ENCODE measurements at places on chromosomes 6 and 20. TPM values are rescaled to one million over a fixed set of nuclear protein-coding genes. Genes with fewer than 3 reads are reported as not detected.

- DNase-seq = no peak
- H3K27ac ChIP-seq = no peak overlapping the region
- no peaks in the 10 kb centered on the region for H3K4me1 ChIP-seq
- no peak overlapping the region for H3K4me3 ChIP-seq
- H3K27me3 ChIP-seq = no peaks in the 10 kb centered on the region
Observed at GRCh38 chr20:7123457-7123856, 356.0 kb downstream of the BMP2 start.

- H3K27me3 ChIP-seq = no peaks in the 10 kb centered on the region
- H3K4me3 ChIP-seq = no peak overlapping the region
- no peak for DNase-seq
- H3K36me3 ChIP-seq = no peaks in the 10 kb centered on the region
- H3K4me1 ChIP-seq = peaks cover 11% of the 10 kb centered on the region
Observed at GRCh38 chr6:109686566-109687265, 4.3 kb downstream of the AK9 start.

DNA sequence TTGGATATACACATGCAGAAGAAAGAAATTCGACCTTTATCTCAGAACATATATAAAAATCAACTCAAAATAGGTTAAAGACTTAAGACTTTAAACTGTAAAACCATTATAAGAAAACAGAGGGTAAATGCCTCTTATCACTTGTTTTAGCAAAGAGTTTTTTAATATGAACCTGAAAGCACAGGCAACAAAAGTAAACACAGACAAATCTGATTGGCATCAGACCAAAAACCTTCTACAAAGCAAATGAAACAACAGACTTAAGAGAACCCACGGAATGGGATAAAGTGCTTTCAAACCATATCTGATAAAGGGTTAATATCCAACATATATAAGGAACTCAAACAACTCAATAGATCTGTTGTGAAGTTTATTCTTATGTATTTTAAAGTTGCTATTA, 309.9 kb upstream of the OPRM1 start:
- H3K4me1 ChIP-seq = no peaks in the 10 kb centered on the region
- H3K4me3 ChIP-seq = no peak overlapping the region
- H3K27me3 ChIP-seq = no peaks in the 10 kb centered on the region
- no peak overlapping the region for H3K27ac ChIP-seq
- H3K36me3 ChIP-seq = no peaks in the 10 kb centered on the region

- no peaks in the 10 kb centered on the region for H3K4me1 ChIP-seq
- H3K27ac ChIP-seq = no peak overlapping the region
- no peaks in the 10 kb centered on the region for H3K36me3 ChIP-seq
Observed at GRCh38 chr20:12786276-12786675, 222.5 kb upstream of the SPTLC3 start.

- no peak for DNase-seq
- H3K36me3 ChIP-seq = no peaks in the 10 kb centered on the region
- H3K4me3 ChIP-seq = no peak overlapping the region
Observed at GRCh38 chr20:15058841-15059240, 721.4 kb upstream of the FLRT3 start.

- no peaks in the 10 kb centered on the region for H3K27me3 ChIP-seq
- H3K27ac ChIP-seq = no peak overlapping the region
- no peak for DNase-seq
Observed at GRCh38 chr6:12266571-12266970, 23.6 kb upstream of the EDN1 start.

- no peak for DNase-seq
- peaks cover 24% of the 10 kb centered on the region for H3K4me1 ChIP-seq
- peaks cover 19% of the 10 kb centered on the region for H3K27me3 ChIP-seq
Observed at GRCh38 chr20:51803148-51803854, 980 bp upstream of the SALL4 start.

GRCh38 chr20:34709831-34710567, 5.9 kb downstream of the TP53INP2 start:
- peak overlapping the region; percentile 97 for H3K27ac ChIP-seq
- peak; percentile 87 for DNase-seq
- H3K27me3 ChIP-seq = no peaks in the 10 kb centered on the region
- no peaks in the 10 kb centered on the region for H3K36me3 ChIP-seq
- H3K4me1 ChIP-seq = peaks cover 35% of the 10 kb centered on the region

GRCh38 chr20:10312111-10312510, 93.5 kb downstream of the SNAP25 start:
- H3K27me3 ChIP-seq = no peaks in the 10 kb centered on the region
- no peaks in the 10 kb centered on the region for H3K4me1 ChIP-seq
- H3K36me3 ChIP-seq = no peaks in the 10 kb centered on the region
- H3K4me3 ChIP-seq = no peak overlapping the region

DNA sequence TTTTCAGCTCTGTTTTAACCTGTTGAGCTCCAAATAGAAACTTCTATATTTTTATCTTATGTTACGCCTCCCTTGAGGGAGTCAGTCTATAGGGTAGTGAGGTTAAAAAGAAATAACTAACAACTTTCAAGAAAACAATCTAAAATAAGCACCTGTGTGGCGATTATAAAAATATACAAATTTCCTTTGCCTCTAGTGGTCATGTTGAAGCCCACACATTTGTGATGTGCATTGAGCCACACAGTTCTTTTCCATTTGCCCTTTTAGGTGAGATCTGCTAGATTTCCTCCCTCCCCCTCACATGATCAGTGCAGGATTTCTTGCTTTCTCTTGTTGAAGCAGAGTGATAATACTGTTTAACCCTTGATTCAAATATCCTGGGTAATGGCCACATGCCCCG, 84.2 kb downstream of the MYB start:
- H3K4me3 ChIP-seq = no peak overlapping the region
- no peak for DNase-seq
- H3K36me3 ChIP-seq = no peaks in the 10 kb centered on the region
- no peaks in the 10 kb centered on the region for H3K27me3 ChIP-seq
- H3K27ac ChIP-seq = no peak overlapping the region

GRCh38 chr20:58647162-58647795, 3.8 kb upstream of the STX16 start:
- peaks cover 57% of the 10 kb centered on the region for H3K4me1 ChIP-seq
- H3K27me3 ChIP-seq = no peaks in the 10 kb centered on the region
- H3K27ac ChIP-seq = peak overlapping the region; percentile 96
- peak; percentile 44 for DNase-seq

DNA sequence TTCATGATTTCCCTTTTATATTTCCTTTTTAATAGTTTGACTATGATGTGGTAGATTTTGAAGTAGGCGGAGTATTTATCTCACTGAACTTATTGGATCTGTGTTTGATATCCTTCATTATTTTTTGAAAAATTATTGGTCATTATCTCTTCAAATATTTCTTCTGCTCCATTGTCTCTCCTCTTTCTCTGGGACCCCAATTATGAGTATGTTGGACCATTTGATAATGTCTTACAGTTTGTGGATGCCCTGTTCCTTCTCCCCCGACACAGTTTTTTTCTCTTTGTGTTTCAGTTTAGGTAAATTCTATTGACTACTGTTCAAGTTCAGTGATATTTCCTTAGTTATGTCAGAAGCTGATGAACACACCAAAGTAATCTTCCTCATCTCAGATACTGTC, 49.4 kb upstream of the COL10A1 start:
- no peak overlapping the region for H3K4me3 ChIP-seq
- H3K4me1 ChIP-seq = no peaks in the 10 kb centered on the region
- H3K27ac ChIP-seq = no peak overlapping the region

DNA sequence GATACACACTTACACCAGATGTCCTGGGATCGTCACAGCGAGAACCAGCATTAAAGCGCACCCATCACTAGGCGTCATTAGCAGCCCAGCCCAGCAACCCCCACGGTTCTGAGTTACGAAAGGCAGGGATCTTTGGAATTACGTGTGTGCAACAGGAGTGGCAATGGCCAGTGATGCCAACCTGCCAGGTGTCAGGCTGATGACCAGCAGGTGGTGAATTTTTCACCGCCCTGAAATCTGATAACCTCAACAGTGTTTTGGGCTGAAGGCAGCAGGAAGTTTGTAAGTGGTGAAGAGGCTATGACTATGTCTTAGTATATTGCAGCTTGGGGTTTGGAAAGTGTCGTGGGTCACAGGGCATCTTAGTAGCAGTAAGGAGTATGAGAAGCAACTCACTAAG, 166.1 kb downstream of the TMEM242 start:
- no peaks in the 10 kb centered on the region for H3K27me3 ChIP-seq
- H3K36me3 ChIP-seq = no peaks in the 10 kb centered on the region
- no peak overlapping the region for H3K4me3 ChIP-seq
- no peak for DNase-seq
- no peak overlapping the region for H3K27ac ChIP-seq

- DNase-seq = no peak
- H3K27ac ChIP-seq = peak overlapping the region; percentile 37
- peaks cover 14% of the 10 kb centered on the region for H3K4me1 ChIP-seq
- H3K4me3 ChIP-seq = no peak overlapping the region
- no peaks in the 10 kb centered on the region for H3K27me3 ChIP-seq
- H3K36me3 ChIP-seq = no peaks in the 10 kb centered on the region
Observed at GRCh38 chr6:134720353-134721059, 229.4 kb downstream of the ALDH8A1 start.

- H3K4me3 ChIP-seq = no peak overlapping the region
- no peaks in the 10 kb centered on the region for H3K27me3 ChIP-seq
- H3K36me3 ChIP-seq = no peaks in the 10 kb centered on the region
- H3K4me1 ChIP-seq = no peaks in the 10 kb centered on the region
- no peak for DNase-seq
Observed at GRCh38 chr6:2432292-2432691, 186.9 kb upstream of the GMDS start.

GRCh38 chr20:39395478-39396291, 433.5 kb downstream of the DHX35 start:
- H3K27ac ChIP-seq = no peak overlapping the region
- H3K36me3 ChIP-seq = no peaks in the 10 kb centered on the region
- no peak overlapping the region for H3K4me3 ChIP-seq
- DNase-seq = no peak

DNA sequence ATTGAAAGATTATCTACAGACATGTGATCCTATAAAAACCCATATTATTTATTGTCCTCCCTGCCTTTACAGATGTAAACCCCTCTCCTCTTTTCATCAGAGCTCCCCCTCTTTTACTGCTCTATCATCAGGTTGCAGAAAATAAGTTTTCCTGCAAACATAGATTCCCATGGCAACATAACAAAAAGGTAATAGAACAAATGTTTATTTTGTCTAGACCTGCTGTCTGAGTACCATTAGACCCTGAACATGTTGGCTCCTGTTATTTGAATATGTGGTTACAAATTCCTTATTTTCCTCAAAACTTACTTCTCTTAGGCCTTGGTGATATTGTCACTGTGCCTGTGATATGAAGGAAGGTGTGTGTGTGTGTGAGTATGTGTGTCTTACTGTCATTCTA, 11.5 kb downstream of the MAPK14 start:
- H3K36me3 ChIP-seq = no peaks in the 10 kb centered on the region
- H3K27me3 ChIP-seq = no peaks in the 10 kb centered on the region
- no peak for DNase-seq
- no peak overlapping the region for H3K27ac ChIP-seq
- no peak overlapping the region for H3K4me3 ChIP-seq

GRCh38 chr6:126268092-126268491, 71.8 kb upstream of the CENPW start:
- H3K27me3 ChIP-seq = no peaks in the 10 kb centered on the region
- H3K4me3 ChIP-seq = no peak overlapping the region
- DNase-seq = no peak
- no peaks in the 10 kb centered on the region for H3K36me3 ChIP-seq

GRCh38 chr6:134880487-134881190, 69.3 kb downstream of the ALDH8A1 start:
- DNase-seq = no peak
- H3K27ac ChIP-seq = peak overlapping the region; percentile 7
- H3K4me3 ChIP-seq = no peak overlapping the region

GRCh38 chr20:49587111-49587570, 19.2 kb upstream of the PTGIS start:
- no peaks in the 10 kb centered on the region for H3K27me3 ChIP-seq
- peaks cover 49% of the 10 kb centered on the region for H3K4me1 ChIP-seq
- DNase-seq = no peak
- peak overlapping the region; percentile 83 for H3K27ac ChIP-seq
- H3K4me3 ChIP-seq = no peak overlapping the region
- no peaks in the 10 kb centered on the region for H3K36me3 ChIP-seq

GRCh38 chr20:31823360-31824124, 4.4 kb downstream of the MYLK2 start:
- peaks cover 6% of the 10 kb centered on the region for H3K4me1 ChIP-seq
- H3K4me3 ChIP-seq = no peak overlapping the region
- DNase-seq = no peak
- H3K36me3 ChIP-seq = no peaks in the 10 kb centered on the region
- H3K27me3 ChIP-seq = no peaks in the 10 kb centered on the region
- no peak overlapping the region for H3K27ac ChIP-seq

GRCh38 chr6:147260091-147260490, 55.9 kb downstream of the STXBP5 start:
- H3K27me3 ChIP-seq = no peaks in the 10 kb centered on the region
- no peak for DNase-seq
- no peaks in the 10 kb centered on the region for H3K4me1 ChIP-seq

DNA sequence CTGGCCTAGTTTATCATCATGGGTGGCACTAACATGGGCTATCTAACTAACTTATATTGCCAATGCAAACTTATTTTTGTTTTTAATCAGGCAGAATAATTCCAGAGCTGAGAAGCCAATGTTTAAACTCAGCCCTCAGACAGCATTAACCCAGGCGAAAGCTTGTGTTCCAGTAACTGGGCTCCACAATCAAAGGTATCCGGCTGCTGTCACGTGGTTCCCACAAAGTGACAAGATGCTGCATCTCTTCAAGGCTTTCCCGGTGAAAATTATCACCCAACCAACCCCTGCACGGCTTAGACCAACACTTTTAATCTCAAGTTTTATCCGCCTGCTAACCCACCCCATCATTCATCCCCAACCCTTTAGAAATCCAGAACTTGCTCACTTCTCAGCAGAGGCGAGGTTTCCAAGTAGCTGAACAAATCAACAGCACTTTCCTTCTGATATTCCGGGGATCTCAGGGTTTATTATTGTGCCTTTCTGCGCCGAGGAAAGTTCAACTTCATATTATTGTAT, 885 bp downstream of the MTCL3 start:
- peaks cover 36% of the 10 kb centered on the region for H3K4me1 ChIP-seq
- DNase-seq = no peak
- H3K27me3 ChIP-seq = peaks cover 57% of the 10 kb centered on the region
- no peak overlapping the region for H3K27ac ChIP-seq
- no peak overlapping the region for H3K4me3 ChIP-seq

The GLP1R gene
- total RNA-seq = not detected

The NT5E gene
- 30.3 TPM for total RNA-seq

The TFAP2C gene
- 3.6 TPM for total RNA-seq

The NELFE gene
- 74.5 TPM for total RNA-seq

The STX11 gene
- total RNA-seq = 5.6 TPM

The DUSP15 gene
- total RNA-seq = 2.0 TPM

The MEP1A gene
- total RNA-seq = 0.36 TPM

The FRMD1 gene
- total RNA-seq = 0.83 TPM

The UBE2C gene
- total RNA-seq = not detected

The GSTA3 gene
- not detected for total RNA-seq

The SCRT2 gene
- not detected for total RNA-seq
